ENCODE measurements at places on chromosomes 6 and 20. TPM values are rescaled to one million over a fixed set of nuclear protein-coding genes. Genes with fewer than 3 reads are reported as not detected.

C20orf202 gene
- total RNA-seq, result not detected

VNN1 gene
- total RNA-seq, result 2.2 TPM

GRIK2 gene
- total RNA-seq, result 2.2 TPM

FAM50B gene
- 14.7 TPM for total RNA-seq

SRF gene
- 132 TPM for total RNA-seq

HCRTR2 gene
- 0.42 TPM for total RNA-seq

TMEM151B gene
- total RNA-seq, result 0.69 TPM

TSBP1 gene
- total RNA-seq, result not detected

TBX18 gene
- total RNA-seq, result 1.6 TPM

VPS52 gene
- total RNA-seq, result 30.6 TPM

SGK1 gene
- total RNA-seq, result 21.9 TPM

CABLES2 gene
- total RNA-seq, result 4.1 TPM

GPR6 gene
- not detected for total RNA-seq

DPPA5 gene
- total RNA-seq, result not detected

SAMD5 gene
- total RNA-seq, result 1.3 TPM

RAET1G gene
- 1.4 TPM for total RNA-seq

CPNE5 gene
- total RNA-seq, result 2.3 TPM

HRH3 gene
- total RNA-seq, result not detected

NR2E1 gene
- total RNA-seq, result not detected

ERMARD gene
- 16.6 TPM for total RNA-seq

ZNF343 gene
- 12.0 TPM for total RNA-seq

ZC2HC1B gene
- not detected for total RNA-seq

PLTP gene
- total RNA-seq, result 456 TPM

LGSN gene
- total RNA-seq, result not detected

TRDN gene
- total RNA-seq, result not detected

Data from gastroesophageal sphincter (tissue), 4 donors.